ENCODE measurements at places on chromosomes 2 and 18.

GRCh38 chr18:21894619-21895367 lies 154.2 kb downstream of the MIB1 start:
- no peak for DNase-seq

DNA sequence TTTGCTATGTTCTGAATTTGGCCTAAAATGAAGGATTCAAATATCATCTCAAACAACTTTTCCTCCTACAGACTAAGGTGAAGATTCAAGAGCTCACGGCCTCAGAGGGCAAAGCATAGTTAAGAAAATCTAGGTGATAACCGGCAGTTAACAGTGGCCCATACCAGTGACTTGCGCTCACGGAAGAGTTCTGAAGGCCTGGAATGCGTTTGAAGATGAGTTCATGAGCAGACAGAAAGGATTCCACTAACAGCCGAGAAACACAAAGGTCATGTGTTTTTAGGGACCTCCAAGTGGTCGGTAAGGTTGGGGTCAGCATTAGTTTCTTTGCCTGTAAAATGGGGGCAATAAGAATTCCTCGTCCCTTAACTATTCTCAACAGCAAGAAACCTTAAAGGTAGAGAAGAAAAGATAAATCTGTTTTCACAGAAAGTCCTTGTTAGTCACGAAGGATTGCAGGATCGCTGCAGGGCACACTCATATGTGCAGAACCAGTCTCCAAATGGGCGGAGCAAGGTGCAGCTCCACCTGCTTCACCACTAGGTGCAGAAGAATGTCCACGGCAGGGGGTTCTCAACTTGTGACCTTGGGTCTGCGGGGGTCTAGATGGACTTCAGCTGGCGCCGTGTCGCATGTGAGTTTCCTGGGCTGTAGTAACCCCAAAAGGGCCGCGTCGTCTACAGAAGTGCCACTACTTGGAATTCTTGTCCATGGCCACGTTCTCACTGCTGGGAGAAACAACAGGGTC lies 708 bp upstream of the RPIA start:
- no peak for DNase-seq

DNA sequence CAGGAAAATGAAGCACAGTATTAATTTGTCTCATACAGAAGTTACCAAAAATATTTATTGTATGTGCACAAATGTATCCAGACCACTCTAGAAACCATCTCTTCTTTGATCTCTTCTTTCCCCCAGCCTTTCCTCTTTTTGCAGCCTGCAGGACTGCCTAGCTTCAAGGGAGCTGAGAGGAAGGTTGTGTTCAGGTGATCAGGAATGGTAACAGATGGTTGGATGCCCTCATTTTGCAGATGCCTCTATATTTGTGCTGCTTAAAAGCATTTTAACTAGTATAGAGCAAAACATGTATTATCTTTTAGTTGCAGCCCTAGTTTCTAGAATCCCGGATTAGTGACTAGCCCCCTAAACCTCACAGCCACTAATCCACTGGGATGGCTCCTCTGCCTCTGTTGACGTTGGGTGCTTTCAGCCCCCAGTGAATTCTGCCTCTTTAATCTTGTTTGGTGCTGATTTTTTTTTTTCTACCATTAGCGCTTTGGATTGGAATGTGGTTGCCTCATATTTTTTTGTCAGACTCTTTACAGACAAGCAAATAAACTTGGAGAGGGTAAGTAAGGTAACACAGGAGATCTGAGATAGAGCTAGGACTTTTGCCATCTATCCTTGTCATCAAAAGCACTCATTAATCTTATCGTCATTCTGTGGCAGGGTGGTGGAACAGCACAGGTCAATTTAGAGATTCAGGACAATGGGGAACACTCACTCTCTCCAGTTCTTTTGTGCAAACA lies 103.8 kb upstream of the NDUFV2 start:
- no peak for DNase-seq

GRCh38 chr2:18482666-18483065 lies 77.8 kb downstream of the RDH14 start:
- DNase-seq, result no peak
